ENCODE measurements at places on chromosomes 16 and 17.

- DNase-seq, result no peak
Observed at GRCh38 chr16:55403464-55403863, 75.5 kb upstream of the MMP2 start.

- DNase-seq, result peak; percentile 85
Observed at GRCh38 chr16:87470332-87470731, 22.5 kb downstream of the ZCCHC14 start.

GRCh38 chr16:57620335-57621231, 7.8 kb upstream of the ADGRG1 start:
- DNase-seq, result no peak

DNA sequence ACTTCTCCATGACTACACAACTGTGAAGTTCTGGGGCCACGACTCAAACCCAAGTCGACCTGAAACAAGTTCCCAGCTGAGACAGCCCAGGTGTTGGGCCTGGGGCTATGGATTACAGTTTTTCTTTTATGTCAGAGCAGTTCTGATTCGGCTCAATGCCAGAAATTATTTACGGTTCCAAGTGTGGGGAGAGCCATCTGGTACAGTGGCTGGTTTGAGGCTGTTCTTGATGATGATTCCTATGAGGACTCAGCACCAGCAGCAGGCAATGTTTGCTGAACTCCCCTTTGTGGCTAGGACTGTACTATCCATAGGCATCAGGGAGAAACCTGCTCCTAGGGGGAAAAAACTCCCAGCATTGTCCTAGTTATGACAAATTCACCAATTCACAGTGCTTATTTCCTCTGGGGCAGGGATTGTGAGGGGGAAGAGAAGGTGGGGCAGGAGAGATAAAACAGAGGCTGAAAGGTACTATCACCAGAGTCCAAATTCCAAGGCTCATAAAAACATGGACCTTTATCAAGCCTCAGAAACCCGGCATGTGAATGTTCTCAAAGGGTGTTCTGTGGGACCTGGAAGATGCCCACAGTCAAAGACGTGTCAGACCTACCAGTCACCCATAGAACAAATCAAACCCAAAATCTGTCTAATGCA, 18.2 kb upstream of the CMTM4 start:
- no peak for DNase-seq

DNA sequence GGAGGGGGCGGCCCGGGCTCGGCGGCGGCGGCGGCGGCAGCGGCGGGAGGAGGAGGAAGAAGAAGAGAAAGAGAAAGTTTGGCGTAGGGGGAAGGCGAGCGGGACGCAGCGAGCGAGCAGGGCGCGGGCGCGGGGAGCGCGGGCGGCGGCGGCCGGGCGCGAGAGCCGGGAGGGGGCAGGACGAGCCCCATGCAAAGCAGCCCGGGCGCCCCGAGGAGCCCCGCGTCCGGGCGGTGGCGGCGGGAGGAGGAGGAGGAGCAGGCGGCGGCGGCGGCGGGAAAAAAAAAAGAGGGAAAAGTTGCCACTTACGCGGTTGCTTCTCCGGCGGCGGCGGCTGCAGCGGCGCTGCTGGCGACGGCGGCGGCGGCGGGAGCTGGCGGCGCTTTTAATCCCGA, 10.3 kb upstream of the ZFHX3 start:
- DNase-seq, result peak; percentile 61

- DNase-seq, result no peak
Observed at GRCh38 chr16:17343728-17344127, 127.0 kb downstream of the XYLT1 start.

GRCh38 chr17:4498461-4499397, at the start of gene SPNS2:
Gene SPNS2, plus strand, starts transcription at chr17:4498881. Its CDS starts 167 bp downstream, at chr17:4499048.
- DNase-seq, result peak; percentile 41

Data from mesenchymal stem cell (in vitro differentiated cells and primary cell).